ENCODE measurements at places on chromosomes 7 and 10.

DNA sequence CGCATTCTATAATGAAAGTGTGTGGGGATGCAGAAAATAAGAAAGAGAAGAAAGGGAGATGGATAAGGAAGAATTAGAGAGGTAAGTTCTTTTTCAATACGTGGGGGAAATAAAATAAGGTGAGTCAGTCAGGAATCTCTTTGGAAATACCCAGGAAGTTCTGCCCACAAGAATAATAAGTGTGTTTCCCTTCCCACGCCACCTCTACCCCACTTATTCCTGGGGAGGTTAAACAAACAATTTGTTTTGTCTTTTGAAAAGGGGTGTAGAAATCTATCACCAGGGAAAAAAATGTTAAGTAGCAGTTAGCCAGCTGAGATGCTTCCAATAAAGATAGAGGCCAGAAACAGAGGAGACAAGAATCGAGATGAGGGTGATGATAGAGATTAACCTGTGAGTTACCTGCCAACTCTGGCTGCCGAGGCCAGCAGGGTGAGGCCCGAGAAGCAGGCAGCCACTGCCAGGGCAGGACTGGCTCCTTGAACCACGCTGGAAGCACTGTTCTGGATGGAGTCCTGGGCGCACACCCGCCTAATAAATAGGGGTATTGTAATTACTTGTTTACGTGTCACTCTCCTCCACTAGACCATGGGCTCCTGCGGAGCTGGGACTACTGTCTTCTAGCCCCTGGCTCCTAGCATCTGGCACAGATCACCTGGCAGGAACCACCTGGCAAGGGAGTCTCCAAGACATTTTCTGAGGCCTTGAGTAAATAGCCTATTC, 191.3 kb downstream of the FGFR2 start:
- no peak for DNase-seq

DNA sequence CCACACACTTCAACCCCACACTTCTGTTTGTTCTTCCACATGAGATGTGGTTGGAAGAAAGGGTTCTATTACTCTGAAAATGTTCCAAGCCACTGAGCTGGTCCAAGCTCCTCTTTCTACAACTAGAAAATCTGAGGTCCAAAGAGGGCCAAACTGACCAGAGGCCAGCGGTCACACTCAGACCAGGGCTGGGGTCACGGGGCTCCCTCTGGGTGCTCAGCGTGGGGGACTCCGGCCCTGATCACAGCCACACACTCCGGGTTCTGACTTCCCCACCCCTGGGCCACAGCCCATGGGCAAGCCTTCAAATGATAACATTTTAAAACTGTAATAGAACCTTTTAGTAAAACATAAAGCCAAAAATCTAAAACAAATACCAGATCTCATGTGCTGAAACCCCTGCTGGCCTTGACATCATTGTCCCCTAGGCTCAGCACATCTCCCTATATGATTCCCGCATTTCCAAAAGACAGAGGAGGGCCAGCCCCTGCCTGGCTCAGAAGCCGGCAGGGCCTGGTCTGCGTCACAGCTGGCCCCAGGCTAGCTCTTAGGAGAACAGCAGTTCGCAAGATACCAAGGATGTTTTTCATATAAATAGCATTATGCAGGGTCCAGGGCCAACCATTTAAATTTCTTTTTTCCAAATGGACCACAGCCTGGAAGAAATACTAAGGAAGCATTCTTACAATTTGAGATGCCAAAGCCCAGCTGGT, 3.3 kb downstream of the CRYGN start:
- DNase-seq, result no peak

- no peak for DNase-seq
These were observed 57.9 kb upstream of the SYPL1 start for GRCh38 chr7:106169821-106170610.

GRCh38 chr10:14247377-14248116, 83.2 kb downstream of the FRMD4A start:
- DNase-seq, result no peak

DNA sequence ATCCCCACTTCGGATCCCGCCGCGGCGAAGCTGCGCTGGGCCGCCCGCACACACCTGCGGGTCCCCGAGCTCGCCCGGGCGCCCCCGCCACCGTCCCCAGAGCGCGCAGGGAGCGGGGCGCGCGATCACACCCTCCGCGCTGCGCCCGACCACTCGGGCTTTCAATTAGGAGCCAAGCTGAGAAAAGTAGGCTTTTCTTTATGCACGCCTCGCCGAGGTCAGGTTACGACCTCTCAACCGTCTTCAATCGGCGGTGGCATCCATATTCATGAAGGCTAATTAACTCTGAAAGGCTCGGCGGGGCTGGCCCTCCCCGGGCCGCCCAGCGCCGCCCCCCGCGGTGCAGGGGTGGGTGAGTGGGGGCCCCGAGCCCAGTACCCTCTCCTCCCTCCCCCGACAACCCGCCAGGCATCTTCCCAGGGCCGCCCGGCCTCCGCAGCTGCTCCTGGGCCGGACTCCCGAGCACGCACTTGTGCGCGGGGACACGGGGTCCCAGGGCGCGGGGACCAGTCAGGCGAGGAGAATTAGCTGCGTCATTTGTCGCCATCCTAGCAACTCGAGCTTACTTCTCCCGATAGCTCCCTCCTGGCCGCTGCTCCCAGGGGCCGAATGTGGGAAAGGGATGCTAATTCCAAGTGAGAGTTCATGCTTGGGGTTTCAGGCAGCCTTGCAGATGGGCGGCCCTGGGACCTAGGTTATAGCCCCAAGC, 155.5 kb upstream of the LYZL2 start:
- DNase-seq, result no peak

- DNase-seq, result no peak
These were observed 9.7 kb upstream of the ANK3 start for GRCh38 chr10:60399328-60399727.

DNA sequence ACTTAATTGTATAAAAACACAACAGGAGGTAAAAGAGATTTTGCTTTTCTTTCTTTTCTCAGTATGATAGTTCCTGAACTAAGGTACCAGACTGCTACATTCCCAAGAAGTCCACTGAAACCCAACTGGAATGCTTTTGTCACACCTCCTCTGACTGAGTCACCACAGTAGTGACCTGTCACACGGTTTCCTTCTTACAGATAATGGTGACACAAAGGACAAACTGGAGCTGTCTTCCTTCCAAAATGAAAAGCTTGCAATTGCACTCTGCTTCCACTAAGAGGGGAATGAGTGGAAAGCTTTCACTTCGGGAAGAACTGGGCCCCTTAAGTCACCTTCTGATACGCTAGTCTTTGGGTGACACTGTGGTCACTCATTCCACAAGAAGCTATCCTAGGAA, 122.2 kb downstream of the KMT2E start:
- no peak for DNase-seq

DNA sequence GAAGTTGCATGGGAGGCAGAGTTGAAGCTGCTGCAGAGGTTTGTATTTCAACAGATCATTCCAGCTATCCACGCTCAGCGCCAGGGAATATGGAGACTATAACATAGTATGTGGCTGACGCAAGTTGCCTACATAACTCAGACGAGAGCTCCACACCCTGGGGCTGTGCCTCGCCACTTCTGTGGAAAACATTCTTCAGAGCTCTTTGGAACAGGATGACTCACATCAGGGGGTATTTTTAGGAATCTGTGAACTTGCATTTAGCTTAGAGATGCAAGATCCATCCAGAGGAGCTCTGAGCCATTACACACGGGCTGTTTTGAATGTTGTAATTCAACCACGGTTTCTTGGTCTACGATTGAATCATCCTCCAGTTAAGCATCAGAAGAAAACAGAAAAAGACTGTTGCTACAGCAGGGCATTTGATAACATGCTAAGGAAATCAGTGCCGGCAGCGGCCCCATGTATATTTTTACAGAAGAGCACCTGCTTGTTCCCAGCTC, 481.5 kb upstream of the AKR1E2 start:
- no peak for DNase-seq

DNA sequence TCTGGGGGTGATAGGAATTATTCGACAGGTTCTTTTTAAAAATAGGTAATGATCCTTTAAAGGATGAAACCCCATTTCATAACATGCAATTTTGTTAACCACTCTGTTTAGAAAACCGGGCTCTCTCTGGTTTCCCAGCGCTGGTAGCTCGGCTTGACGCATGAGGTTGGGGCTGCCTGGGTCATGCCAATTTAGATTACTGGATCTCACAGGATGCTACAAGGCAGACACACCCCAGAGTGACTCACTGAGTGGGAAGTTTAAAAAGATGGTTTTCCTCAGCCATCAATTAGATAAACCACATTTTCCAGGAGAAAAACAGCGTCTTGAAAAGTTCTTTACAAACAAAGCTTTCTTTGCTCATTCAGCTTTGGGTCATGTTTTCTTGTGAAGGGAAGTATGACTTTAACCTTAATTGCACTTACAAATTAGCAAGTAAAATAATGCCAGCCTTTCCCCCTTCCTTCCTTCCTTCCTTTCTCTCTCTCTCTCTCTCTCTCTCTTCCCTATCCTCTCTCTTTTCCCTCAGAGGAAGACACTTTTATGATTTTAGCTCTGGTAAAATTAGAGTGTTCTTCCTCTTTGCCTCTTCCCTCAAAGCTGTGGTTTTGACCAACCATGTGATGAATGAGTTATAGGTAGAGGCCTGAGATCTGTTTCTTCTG, 99.8 kb downstream of the EPDR1 start:
- no peak for DNase-seq

DNA sequence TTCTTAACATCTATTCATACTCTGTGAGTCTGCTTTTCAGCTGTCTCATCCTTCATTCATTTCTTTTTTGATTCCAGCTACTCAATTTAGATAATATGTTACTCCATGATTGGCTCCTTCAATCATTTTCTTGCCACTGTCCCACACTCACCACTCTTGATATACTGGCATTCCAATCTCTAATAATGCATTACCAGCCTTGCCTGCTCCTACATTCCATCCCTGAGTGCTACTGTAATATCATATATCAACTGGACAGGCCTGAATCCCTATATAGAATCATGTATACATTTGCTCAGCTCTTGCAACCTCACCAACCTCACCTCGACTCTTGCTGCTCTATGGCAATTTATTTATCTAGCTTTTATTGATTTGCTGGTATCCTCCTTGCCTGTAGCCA, 45.0 kb upstream of the SLC13A1 start:
- DNase-seq, result no peak

DNA sequence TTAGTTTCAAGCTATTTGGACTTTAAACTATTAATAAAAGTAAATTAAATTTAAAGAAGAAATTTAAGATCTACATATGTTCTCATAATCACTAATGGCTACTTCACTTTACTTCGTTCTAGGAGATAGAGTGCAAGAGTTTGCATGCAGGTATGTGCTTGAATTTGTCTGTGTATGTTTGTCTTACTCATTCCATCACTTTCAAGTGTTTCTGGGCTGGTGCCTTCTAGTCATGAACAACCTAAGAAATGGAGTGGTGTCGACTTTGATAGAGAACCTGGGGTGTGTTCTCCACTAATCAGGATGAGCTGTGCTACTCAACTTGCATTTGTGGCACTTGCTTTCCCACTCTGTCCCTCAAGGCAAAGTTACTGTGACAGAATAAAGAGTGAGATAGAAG, 169.9 kb downstream of the KCND2 start:
- no peak for DNase-seq

Data from LNCaP clone FGC (cell line).